Stimulated activated CD8-positive, alpha-beta memory T cell treated with anti-CD3 and anti-CD28 coated beads, Interleukin-4, amount 100 ng/mL, for 1 hour (primary cell): ENCODE measurements at places on chromosomes 1 and 21.

DNA sequence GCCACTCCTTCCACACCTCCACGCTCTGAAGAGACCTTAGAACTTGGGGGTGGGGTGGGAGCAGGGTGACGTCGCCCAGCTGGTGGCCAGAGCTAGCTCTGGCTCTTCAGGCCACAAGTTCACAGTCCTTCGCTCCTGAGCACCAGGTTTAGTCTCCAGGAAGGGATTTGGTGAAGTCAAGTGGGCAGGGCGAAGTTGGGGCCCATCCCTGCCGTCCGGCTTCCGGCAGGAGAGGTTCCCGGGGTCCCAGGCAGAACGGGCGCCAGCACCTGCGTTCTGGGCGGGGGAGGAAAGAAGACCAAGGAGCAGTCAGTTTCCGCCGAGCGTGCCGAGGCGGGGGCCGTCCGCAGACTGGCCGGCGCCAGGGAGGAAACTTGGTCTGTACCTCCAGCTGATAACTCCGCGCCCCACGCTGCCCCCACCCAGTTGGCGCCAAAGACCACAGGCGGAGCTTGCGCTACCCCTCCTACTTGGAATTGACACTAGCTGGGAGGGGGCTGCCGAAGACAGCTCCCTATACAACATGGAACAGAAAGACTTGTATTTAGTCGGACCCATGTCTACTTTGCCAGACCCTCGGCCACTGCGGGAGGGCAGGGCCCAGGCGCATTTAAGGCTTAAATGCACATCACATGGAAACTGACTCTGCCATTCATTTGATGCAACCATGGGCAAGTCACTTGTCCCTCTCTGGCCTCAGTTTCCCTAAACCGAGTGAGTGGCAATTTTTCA is 995 bp downstream of the ID3 start:
- DNase-seq: no peak

DNA sequence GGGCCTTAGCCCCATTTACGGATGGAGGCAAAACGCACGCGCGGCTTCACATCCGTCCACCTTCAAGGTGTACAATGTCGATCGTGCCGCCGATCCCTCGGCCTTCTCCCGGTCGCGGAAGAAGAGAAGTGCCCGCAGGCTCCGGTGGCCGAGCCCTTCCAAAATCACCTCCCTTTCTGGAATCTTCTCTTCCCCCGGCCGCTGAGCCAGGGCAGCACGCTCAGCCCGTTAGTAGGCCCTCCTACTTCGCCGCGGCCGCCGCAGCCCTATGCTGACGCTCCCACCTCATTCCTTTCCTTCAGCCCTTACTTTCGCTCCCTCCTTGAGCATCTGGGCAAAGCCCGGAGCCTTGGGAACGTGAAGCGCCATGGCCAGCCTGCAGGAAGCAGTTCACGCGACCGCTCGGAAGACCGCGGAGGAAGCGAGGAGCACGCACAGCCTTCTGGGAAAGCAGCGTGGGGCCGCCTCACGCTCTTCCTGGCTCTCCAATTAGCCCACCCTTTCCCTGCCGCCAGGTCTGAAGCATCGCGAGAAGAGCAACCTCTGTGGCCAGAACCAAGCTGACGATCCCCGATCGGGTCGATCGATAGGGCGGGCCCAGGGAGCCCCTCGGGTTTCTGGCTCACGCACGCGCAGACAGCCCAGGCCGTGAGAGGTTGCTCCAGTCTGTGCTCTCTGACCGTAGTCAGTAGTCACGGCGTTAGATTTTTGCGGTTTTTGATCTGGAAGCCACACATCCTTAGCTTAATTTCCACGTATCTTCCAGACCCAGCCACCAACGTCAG is at the start of gene CCT8:
TSS of gene CCT8 (minus strand) at position 427 of the 785 bp plus-strand sequence. CDS start at position 369, 58 bp downstream.
- DNase-seq: peak; percentile 91

DNA sequence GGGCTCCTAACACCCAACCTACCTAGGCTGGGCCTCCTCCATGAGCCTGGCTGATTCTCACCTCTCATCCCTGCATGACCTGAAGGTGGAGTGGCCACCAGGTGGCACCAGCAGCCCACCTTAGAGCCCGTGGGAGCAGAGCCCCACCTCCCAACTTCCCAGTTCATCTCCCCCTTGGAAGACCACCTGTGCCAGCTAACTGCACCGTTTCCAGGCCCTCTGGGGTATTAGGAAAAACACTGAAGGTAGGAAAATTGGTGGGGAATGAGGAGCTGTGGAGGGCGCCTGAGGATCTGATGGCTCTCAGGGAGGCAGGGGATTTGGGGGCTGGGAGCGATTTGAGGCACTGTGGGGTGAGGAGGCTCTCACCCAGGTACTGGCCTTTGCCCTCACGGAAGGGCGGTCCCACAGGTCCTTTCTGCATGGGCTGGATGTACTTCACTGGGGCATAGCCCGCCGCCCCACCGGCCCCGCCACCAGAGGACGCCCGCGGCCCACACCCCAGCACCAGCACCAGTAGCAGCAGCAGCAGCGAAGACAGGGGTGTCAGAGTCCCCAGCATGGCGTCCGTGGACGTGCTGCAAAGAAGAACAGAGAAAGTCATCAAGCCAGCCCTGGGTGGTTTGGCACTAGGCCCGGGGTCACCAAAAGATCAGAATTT is 11.1 kb downstream of the ADPRS start:
- peak; percentile 56 for DNase-seq

DNA sequence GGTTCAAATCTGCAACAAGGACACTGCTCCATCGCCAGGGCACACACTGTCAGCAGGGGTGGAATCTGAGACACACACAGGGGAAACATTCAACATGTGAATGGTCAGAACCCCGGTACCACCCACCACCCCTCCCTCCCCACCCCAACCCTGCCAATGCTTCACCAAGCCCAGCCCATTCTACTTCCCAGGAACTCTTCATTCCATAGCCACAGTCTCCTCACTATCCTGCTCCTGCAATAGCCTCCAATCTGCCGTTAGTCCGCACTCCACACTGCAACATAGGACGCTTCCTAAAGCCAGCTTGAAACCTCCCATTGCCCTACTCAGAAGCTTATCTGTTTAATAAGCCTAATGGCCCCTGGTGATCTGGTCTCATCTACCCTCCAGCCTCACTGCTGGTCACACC is 7.5 kb upstream of the RAB3B start:
- no peak for DNase-seq

DNA sequence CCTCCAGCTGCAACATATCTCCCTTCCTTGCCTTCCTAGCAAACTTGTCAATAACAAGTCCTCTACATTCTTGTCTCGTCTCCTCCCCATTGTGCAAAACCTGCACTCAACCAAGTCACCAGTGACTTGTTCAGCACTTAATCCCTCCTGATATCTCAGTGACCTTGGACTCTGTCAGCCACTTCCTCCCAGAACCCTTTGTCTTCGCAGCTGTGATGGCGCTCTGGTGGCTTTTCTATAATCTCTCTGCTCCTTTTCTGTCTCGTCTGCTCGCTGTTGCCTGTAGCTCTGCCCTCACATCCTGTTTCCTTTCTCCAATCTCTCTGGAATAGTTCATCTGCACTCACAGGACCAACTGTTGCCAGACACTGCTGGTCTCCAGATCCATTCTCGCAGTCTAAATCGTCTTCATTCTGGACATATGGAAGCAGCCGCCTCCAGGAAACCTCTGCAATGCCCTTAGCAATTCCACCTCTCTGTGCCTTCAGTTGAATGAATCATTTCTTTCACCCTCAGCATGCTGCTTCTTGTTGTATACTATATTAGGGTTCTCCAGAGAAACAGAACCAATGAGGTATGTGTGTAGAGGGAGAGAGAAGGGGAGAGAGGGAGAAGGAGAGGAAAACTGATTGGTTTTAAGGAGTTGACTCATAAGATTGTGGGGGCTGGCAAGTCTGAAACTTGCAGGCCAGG is 17.4 kb upstream of the IFNAR2 start:
- no peak for DNase-seq

DNA sequence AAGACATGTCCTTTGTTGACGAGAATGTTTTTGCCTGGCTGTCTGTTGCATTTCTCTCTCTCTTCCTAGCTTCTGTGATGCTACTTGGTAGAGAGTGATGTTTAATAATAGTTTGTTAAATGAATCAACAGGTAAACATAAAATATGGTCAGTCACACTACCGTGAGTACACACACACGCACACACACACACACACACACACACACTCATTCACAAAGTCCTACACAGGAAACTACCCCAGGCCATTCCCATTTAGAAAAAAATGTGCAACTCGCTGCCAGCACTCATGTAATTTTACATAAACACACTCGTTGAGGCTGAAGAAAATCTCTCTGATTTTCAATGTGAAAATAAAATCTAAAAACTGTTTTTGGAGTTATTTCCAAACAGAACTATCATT is 38.7 kb downstream of the RUNX1 start:
- no peak for DNase-seq

- no peak for DNase-seq
Observed at GRCh38 chr1:220711056-220711809, 21.1 kb downstream of the C1orf115 start.

DNA sequence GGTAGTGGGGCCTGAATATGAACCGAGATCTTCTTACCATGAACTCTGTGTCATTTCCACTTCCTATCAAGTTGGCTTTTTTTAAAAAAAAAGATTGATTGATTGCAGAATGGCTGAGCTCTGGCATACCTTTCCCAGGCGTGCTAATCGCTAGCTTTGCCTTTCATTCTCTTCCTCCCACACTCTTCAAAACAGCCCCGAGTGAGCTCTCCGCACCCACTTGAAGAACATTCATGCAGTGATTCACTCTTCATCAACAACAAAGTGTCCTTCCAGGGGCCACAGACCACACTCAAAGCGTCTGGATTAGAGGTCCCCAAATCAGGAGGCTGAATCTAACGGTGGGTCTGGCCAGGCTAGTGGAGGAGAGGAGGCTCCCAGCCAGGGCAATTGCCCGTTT is 96.3 kb upstream of the GALNT2 start:
- no peak for DNase-seq
